ENCODE measurements at places on chromosomes 12 and 14.

GRCh38 chr12:58757422-58757821 lies 162.9 kb downstream of the LRIG3 start:
- DNase-seq, result no peak

DNA sequence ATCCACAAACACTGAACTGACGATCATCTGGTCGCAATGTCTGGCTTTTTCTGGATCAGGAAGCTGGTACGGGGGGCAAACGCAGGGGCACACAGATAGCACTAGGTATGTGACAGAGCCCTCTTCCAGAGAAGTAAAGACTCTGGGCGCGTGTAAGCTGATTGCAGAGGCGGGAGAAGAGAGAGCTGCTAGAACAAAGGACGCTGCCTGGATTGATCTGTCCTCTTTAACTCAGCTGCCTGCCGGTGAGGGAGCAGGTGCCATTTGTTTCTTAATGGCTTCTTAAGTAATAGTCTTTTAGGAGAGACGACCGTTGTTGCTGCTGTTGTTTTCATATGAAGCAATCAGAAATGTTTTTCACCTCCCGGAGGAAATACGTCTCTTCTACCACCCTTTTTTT lies 77.3 kb downstream of the GLT1D1 start:
- no peak for DNase-seq

- DNase-seq, result no peak
Observed at GRCh38 chr12:28899951-28900350, 249.1 kb upstream of the FAR2 start.

- DNase-seq, result peak; percentile 7
Observed at GRCh38 chr12:111842556-111843396, 748 bp downstream of the MAPKAPK5 start.

DNA sequence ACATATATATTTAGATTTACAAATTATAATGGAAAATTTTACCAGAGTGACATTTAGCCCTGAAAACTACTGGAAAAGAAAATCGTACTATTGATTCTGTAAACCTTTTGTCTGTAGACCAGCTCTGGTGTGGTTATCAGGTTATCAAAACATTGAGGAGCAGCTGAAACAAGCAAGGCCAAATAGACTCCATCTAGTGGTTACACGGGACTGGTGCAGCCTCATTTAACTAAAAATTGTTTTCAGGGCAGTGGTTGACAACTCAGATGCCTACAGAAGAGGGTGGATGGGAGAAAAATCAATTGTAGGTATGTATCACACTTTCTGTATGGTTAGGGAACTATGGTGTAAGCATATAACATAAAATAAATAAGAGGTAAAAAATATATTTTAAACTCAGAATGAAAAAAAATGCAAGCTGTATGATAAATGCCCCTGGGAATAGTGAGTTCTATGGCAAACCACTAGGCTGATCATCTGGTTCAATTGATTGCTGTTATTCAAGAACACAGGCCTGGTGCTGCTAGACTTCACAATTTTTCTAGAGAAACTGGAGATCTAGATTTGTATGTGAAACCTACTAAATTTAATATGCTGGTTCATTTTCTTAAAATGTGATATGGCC lies 51.2 kb downstream of the ACSS3 start:
- no peak for DNase-seq

GRCh38 chr14:100634026-100634425 lies 46.8 kb upstream of the BEGAIN start:
- no peak for DNase-seq

Data from CD4-positive, alpha-beta T cell treated with Interleukin-6 at 100 ng/mL for 8 hours (primary cell).